Kidney (tissue), 22 donors: ENCODE measurements at places on chromosomes 6 and 20. TPM values are rescaled to one million over a fixed set of nuclear protein-coding genes. Genes with fewer than 3 reads are reported as not detected.

- no peak overlapping the region for H3K27ac ChIP-seq
- no peak overlapping the region for H3K4me3 ChIP-seq
- H3K27me3 ChIP-seq, result no peaks in the 10 kb centered on the region
- no peaks in the 10 kb centered on the region for H3K36me3 ChIP-seq
Observed at GRCh38 chr6:86715676-86716075, 221.7 kb upstream of the HTR1E start.

DNA sequence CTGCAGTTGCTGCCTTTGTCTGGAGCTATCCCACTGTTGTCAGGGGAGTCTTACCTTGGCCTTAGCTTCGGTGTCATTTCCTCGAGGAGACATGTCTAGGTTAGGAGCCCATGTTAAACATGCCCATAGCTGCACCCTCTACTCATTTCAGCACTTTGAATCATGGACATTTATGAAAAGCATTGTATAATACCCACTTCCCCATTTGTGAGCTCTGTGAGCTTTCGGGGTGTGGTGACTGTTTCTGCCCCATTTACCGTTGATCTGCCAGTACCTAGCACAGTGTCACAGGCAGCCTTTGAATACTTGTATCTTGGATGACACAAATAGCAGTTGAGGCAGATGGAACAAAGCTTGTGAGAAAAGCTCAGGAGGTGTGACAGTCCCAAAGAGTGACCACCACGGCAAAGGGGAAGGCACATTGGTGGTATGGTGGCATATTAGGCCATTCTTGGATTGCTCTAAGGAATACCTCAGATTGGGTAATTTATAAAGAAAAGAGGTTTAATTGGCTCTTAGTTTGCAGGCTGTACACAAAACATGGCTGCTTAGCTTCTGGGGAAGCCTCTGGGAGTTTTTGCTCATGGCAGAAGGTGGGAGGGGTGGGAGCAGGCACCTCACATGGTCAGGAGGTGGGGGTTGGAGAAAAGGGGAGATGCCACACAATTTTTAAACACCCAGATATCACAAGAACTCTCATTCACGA is 42.0 kb downstream of the JARID2 start:
- no peaks in the 10 kb centered on the region for H3K36me3 ChIP-seq
- no peak overlapping the region for H3K4me3 ChIP-seq
- no peaks in the 10 kb centered on the region for H3K27me3 ChIP-seq
- no peak overlapping the region for H3K27ac ChIP-seq
- H3K4me1 ChIP-seq, result no peaks in the 10 kb centered on the region

- DNase-seq, result peak; percentile 88
- H3K4me1 ChIP-seq, result peaks cover 4% of the 10 kb centered on the region
- H3K27me3 ChIP-seq, result peaks cover 18% of the 10 kb centered on the region
- no peak overlapping the region for H3K27ac ChIP-seq
- H3K36me3 ChIP-seq, result no peaks in the 10 kb centered on the region
Observed at GRCh38 chr6:77457720-77458349, 5.5 kb downstream of the HTR1B start.

GRCh38 chr20:25310268-25310920 is 62.5 kb downstream of the PYGB start:
- peak overlapping the region; percentile 30 for H3K4me3 ChIP-seq
- no peaks in the 10 kb centered on the region for H3K36me3 ChIP-seq
- H3K4me1 ChIP-seq, result peaks cover 17% of the 10 kb centered on the region

GRCh38 chr6:20056350-20056992 is 155.8 kb downstream of the MBOAT1 start:
- no peaks in the 10 kb centered on the region for H3K36me3 ChIP-seq

GRCh38 chr20:4195499-4195898 is 180.1 kb upstream of the RNF24 start:
- H3K4me3 ChIP-seq, result no peak overlapping the region
- H3K27me3 ChIP-seq, result no peaks in the 10 kb centered on the region
- H3K36me3 ChIP-seq, result no peaks in the 10 kb centered on the region
- H3K4me1 ChIP-seq, result no peaks in the 10 kb centered on the region

GRCh38 chr6:32436995-32437836 is 2.5 kb upstream of the HLA-DRA start:
- DNase-seq, result no peak
- H3K4me1 ChIP-seq, result no peaks in the 10 kb centered on the region
- H3K36me3 ChIP-seq, result no peaks in the 10 kb centered on the region
- H3K27ac ChIP-seq, result peak overlapping the region; percentile 51
- no peaks in the 10 kb centered on the region for H3K27me3 ChIP-seq
- H3K4me3 ChIP-seq, result no peak overlapping the region

DDAH2 gene
- total RNA-seq, result 98.9 TPM

BEND3 gene
- 3.6 TPM for total RNA-seq

FOXC1 gene
- 58.5 TPM for total RNA-seq
